Stimulated activated naive CD4-positive, alpha-beta T cell (primary cell): ENCODE measurements at places on chromosomes 12 and 14.
A peak's percentile ranks its signal among the peaks of the same experiment; 100 is the strongest.

DNA sequence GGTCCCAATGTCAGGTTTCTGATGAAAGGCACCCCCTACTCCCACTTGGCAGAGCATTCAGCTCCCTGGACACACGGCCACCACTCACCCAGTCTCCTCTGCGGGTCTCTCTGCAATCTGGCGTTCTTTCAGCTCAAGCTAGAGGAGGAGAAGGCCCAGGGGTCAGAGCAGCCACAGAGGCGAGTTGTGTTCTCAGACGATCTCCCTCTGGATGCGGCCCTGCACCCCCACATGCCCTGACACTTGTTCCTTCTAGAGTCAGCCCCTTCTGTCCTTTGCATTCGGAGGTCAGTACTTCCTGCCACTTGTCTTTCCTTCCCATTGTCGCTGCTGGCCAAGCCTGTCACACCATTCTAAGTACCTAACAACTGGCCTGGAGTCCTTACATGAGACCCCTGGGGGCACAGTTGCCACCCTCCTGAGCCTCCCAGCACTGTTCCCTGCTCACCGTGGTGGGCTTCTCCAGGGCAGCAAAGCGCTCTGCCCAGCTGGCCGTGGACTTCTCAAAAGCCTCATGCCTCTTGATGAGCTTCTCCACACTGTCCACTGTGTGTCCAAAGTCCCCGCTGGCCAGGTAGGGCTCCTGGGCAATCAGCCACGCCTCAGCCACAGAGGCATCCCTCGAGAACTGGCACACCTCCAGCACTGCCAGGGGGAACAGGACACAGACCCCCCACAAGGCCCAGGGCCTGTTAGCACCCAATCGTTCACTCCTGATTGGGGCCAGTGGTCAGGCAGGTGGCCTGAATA, 63.2 kb downstream of the PLEKHG3 start:
- DNase-seq = no peak

GRCh38 chr14:61695695-61696527, 598 bp downstream of the HIF1A start:
- peak; percentile 45 for DNase-seq

DNA sequence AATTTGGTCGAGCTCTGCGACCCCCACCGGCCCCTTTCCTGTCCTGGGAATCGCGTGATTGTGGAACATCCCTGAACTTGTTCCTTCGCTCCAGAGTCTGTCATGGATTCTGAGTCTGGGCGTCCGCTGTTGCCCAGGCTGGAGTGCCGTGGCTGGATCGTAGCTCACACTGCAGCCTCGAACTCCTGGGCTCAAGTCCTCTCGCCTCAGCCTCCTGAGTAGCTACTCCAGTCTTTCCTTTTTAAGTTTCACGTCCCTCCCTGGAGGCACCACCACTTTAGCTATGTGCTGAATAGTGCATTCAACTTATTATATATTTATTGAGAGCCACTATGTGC, 698 bp downstream of the ACOT6 start:
- no peak for DNase-seq

DNA sequence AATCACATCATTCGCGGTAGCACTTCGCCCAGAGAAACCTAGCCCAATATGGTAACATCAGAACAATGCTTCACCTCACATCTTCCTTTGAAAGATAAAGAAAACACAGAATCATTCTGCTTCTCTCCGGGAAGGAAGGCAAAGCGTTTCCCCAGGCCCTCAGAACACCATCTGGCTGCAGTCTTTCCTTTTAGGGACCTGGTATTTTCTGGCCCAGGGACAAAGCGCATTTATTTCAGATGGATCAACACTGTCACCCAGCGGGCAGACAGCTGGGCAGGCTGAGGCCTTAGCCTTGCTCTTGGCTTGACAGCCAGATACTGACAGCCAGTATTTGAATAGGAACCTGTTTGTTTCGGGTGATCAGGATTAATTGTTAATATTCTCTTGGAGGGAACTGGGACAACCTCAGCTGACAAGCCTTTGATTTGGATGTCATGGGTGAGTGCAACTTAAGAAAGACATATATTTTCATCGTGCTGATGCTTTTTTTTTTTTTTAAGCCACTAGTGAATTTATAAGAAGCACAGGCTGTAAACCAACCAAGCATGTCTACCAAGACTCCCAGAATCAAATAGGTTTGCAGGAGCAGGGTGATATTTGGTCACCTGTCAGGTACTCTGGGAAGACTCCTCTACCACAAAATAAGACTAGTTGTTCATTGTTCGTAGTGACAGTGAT, 118.9 kb downstream of the VEZT start:
- DNase-seq = no peak

DNA sequence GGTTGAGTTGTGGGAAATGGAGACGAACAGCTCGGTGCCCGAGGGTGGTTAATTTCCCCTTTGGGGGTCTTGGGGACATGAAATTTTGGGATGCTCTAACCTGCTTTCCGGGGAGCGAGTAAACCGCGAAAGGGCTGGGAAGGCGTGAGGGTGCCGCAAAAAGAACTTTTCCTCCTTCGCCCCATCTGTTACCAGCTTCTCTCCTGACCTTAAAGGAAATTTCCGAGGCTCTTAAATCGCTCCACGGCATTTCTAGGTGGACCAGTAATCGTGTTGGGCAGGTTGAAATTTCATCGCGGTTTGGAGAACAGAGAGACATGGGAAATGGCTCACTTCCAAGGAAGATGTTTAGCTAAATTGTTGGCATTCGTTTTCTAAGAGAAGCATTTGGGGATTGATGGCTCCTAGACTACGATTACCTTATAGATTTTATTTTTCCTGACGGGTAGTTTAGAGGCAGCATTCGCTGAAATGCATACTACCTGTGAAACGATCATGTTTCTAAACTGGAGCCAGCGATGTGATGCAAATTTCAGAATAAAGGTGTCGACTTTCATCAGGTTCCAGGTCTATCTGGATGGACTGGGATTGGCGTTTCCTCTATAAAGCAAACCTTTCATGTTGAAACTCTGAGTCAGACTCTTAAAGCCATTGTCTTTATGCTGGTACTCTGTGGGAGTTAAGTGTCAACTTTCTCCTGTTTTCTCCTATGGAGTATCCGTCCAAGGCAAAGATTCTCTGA, 414.5 kb downstream of the PCNX1 start:
- DNase-seq = peak; percentile 34

- no peak for DNase-seq
Measured at GRCh38 chr12:132545164-132545953, 55.4 kb downstream of the FBRSL1 start.
